ENCODE measurements at places on chromosomes 7 and 10. TPM values are rescaled to one million over a fixed set of nuclear protein-coding genes. Genes with fewer than 3 reads are reported as not detected.

Gene GFRA1
- not detected for polyA plus RNA-seq

GRCh38 chr10:122878799-122879338 is 512 bp downstream of the FAM24B start:
- no peak for DNase-seq

Gene STEAP4
- polyA plus RNA-seq = 0.13 TPM

- no peak for DNase-seq
These were observed 202.8 kb upstream of the CXCL12 start for GRCh38 chr10:44587488-44588318.

DNA sequence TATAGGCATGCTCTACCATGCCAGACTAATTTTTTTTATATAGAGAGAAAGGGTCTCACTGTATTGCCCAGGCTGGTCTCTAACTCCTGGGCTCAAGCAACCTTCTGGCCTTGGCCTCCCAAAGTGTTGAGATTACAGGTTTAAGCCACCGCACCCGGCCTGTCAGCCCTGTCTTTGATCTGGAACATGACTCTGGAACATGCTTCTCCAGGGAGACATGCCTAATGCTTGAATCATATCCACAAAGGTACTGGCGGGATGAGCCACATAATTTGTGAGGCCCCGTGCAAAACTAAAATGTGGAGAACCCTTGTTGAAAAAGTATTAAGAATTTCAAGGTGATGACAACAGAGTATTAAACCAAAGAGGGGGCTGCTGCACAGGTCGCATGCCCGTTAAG is 282.8 kb downstream of the ARHGAP12 start:
- DNase-seq = no peak

- no peak for DNase-seq
These were observed 50.0 kb downstream of the FIGNL1 start for GRCh38 chr7:50400114-50400513.

Gene LRRC18
- polyA plus RNA-seq = 0.35 TPM

Gene GPNMB
- polyA plus RNA-seq = not detected

DNA sequence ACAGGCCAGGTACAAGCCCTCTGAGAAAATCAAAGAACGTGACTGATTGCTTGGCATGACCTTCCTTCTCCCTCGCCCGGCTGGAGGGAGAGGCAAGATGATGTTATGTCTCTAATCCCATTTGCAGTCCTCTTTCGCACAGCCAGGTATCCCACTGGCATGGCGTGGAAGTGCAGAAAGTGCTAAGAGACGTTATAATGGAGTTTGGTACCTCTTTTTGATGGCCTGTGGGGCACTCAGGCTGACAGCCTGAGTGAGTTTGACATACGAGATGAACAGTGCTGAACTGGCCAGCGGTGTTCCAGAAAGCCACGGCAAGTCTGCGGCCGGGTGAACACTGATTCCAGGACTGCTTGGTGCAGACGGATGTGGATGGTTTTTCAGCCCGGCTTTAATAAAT is 241.6 kb downstream of the RAB11FIP2 start:
- DNase-seq = no peak

Gene SEMA3A
- not detected for polyA plus RNA-seq

DNA sequence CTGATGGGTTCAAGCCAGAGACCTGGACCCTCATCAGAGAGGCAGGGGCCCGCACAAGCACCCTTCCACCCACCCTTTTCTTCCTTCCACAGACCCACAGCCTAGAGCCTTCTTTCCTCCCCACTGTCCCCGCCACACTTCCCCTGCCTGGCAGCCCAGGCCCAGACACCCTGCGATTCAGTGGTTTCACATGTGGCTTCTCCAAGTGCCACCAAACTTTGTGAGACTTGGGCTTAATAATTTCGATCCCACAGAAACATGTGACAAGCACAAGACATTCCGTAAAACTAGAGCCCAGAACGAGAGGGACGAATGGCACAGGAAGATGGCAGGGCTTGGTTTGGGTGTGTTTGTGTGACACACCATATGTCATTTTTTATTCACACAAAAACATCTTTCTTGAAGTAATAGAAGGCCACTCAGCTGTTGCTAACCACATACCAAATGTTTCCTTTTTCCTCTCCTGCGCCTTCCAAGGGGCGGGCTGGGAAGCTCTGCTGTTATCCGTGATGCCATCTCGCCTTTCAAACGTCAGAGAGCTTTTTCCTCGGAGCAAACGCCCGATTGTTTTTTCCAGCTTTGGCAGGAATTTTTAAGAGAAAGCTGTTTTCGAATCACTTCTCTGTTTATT is 162.9 kb downstream of the GRK5 start:
- DNase-seq = peak; percentile 36

Gene PLXNA4
- polyA plus RNA-seq = not detected

DNA sequence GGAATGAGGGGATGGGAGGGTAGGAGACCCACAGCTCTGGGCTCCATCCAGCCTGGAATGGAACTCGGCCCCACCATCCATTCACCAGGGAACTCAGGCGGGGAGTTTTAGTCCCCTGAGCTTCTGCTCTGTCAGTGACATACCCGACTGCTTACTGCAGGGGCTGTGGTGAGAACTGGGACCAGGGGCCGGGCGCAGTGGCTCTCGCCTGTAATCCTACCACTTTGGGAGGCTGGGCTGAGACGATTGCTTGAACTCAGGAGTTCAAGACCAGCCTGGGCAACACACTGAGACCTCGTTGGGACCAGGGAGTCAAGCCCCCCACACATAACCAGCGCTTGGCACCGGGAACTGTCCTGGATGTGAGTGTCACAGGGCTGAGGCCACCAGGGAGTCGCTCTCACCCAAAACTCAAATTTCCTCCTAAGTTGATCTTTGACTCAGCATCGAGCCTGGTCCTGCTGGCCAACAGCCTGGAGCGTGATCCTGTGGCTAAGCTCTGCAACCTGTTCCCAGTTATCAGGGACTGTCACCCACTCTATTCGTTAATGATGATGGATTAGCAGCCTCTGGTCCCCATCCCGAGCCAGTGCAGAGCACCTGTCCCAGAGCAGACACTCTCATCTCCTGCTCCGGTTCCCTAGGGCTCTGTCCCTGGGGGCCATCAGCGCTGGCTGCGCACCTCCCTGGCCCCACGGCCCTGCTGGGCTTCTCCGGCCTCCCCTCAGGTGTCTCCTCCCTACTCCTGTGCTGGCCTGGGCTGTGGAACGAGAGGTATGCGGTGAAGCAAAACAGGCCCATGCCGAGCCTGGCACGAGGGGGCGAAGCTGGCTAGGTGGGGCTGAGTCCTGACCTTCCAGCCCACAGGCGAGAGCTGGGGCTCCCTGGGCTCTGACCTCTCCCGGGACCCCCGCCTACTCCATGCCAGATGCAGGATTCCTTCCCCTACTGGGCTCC is 902 bp upstream of the CLDN15 start:
- no peak for DNase-seq

Gene TMEM213
- not detected for polyA plus RNA-seq

Gene TBATA
- polyA plus RNA-seq = not detected

Gene HOXA7
- polyA plus RNA-seq = not detected

DNA sequence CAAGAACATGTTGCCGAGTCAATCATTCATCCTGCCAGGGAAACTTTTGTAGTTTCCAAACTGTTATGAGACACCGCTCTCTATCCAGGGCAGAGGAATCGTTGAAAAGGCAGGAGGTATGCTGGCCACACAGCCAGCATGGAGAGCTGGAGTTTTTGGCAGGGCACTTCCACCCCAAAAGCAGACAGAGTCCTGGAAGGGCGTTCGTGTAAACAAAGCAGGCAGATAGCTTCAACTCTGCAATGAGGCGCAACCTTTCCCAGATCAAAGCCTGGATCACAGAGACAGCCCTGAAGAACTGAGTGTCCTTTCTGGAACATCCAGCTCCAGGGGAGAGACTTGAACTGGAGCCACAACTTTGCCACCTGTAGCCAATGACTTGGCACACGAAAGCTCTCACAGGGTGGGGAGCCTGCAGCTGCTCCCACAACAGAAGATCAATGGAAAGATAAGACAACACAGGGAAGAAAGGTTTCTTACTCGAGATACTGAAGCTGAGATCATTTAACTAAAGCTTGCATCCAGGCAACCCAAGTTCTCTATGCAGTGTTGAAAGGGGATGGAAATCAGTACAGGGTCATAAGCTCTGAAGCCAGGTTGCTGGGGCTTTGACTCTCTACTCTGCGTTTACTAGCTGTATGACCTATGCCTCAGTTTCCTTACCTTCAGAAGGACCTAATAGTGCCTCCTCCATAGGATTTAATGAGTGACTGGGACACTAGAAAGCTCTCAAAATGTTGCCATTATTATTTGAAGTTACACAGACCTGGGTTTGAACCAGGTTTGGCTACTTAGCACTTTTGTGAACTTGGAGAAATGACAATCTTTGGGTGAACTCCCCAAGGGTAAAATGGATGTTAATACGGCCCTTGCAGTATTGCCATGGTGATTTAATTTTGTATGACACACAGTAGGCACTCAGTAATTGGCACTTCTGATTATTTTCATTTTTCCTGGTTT is 434.8 kb upstream of the NPVF start:
- no peak for DNase-seq

DNA sequence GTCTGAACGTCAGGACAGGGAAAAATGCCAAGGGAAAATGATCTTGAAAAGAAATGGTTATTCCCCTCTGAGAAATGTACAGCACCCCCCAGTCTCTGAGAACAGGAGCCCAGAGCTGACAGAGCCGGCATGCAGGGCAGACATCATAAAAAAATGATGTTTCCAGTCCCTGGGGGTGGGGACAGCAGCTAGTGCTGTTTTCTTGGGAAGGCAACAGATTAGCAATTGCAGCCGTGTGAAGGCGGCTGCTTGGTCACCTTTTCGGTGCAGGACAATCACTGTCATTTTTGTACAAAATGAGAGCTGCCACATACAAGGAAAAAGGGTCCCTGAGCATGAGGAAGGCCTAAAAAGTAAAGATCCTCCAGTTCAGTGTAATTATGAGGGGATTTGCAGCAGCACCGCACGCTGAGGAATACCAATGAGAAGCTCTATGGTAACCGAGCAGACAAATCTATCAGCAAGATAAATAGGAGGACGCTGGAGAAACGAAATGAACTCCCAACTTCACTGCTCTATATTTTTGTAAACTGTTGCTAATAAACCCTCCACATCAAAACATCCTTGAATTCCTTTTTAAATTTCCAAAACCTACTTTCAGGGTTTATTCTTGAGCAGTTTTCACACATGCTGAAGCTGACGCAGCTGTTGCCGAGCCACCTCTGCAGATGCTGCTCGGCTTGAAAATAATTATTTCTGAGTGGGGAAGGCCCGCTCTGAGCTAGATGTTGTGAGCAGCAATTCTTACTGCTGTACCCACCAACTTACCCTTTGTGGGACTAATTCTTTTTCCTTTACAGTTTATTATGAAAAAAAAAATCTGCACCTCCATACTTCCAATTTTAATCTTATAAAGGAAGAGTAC is 98.2 kb upstream of the NEBL start:
- no peak for DNase-seq

Gene AKR1D1
- not detected for polyA plus RNA-seq

DNA sequence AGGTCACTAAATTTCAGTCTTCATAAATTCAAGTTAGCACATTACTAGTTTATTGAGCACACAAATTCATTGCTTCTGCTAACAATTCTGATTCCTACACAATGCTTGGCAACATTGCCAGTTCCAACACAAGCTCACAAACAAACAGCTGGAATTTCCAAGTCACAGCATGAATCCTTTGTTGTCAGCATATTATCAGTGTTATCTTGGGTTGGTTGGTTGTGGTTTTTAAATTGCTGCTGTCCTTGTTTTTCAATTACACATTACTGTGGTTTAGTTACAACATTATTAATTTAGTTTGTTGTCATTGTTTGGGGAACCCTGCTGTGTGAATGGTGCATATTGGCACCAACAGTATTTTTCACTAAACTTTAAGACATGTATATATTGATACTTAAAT is 86.0 kb upstream of the ARID5B start:
- no peak for DNase-seq

DNA sequence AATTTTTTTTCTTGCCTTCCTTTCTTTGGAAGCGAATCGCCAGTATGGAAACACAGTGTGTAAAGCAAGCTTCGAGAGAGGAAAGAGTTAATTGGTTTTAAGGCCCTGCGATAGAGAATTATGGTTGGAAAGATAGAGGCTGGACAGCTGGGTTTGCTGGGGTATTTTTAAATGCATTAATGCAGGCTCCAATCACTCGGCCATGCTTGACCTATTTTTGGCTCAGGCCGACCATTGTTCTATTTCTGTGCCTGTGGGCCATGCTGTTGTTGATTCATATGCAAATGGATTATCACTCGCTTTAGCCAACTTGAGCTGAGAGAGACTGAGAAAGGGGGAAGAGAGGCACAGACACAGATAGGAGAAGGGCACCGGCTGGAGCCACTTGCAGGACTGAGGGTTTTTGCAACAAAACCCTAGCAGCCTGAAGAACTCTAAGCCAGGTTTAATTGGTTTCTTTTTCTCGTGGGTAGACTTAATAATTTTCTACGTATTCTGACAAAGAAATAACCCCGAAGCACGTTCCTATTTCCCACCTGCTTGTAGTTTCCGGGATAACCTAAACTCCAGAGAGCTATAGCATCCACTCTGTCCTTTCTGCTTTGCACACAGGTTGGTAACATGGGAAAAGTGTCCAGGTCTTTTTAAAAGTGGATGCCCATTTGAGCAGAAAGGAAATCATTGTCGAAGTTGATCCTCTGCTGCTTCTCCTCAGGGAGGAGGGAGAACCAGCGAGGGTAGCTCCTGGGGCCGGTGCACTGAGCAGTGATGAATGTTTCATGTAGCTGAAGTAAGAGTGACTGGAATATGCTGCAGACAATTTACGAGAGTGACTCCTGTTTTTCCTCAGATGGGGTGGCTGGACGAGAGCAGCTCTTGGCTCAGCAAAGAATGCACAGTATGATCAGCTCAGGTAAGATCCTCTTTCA is at the start of gene HDAC9:
TSS of gene HDAC9 (plus strand) at position 338 of the 929 bp plus-strand sequence. CDS start at position 892, 554 bp downstream.
- DNase-seq = peak; percentile 63

DNA sequence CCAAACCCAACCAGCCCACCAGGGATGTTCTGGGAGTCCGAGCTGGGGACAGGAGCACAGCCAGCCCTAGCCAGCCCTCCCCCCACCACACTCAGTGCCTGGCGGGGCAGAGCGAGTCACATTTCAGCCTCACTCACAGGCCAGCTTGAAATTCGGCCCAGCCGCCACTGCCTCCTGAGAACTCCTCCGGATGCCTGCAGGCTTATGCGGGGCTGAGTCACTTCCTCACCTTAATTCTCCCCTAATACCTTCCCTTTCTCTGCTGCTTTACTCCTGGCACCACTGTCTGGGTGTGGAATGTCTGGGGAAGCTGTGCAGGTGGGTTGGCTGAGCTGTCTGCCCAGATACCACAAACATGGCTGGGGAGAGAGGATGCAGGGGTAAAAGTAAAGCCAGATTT is 22.6 kb upstream of the DLG5 start:
- DNase-seq = no peak

DNA sequence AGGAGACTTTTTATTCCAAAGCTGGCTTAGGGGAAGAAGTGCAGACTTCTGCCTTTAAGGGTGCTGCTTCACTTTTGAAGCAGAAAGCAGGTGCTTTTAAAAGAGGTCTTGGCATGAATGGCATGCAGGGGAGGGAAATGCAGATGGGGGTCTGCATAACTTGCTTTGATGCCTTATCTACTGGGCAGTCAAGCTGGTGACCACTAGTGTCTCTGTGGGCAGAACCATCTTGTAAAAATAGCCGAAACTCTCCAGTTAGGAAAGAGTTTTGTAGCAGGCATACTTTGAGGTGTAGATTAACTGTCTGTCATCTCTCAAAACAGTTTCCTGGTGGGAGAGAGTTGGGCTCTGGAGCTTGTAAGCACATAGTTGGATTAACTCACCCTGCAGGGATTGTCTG is 9.9 kb upstream of the CTNNA3 start:
- no peak for DNase-seq

GRCh38 chr10:99358101-99358500 is 28.9 kb downstream of the CNNM1 start:
- no peak for DNase-seq

Gene SCRN1
- 15.2 TPM for polyA plus RNA-seq

Gene HELLS
- 6.2 TPM for polyA plus RNA-seq

- no peak for DNase-seq
These were observed 40.3 kb upstream of the RSBN1L start for GRCh38 chr7:77655836-77656455.

- no peak for DNase-seq
These were observed 14.3 kb upstream of the VIPR2 start for GRCh38 chr7:159158888-159159405.

All from naive B cell (primary cell).